ENCODE measurements at places on chromosomes 11 and 22. TPM values are rescaled to one million over a fixed set of nuclear protein-coding genes. Genes with fewer than 3 reads are reported as not detected.

OR51B5 gene
- total RNA-seq, result 0.37 TPM

JAML gene
- total RNA-seq, result 12.9 TPM

HORMAD2 gene
- not detected for total RNA-seq

UBQLNL gene
- 0.69 TPM for total RNA-seq

ART5 gene
- total RNA-seq, result 0.17 TPM

CCND1 gene
- total RNA-seq, result 181 TPM

VPREB3 gene
- total RNA-seq, result not detected

PHLDA2 gene
- 38.7 TPM for total RNA-seq

PNPLA5 gene
- not detected for total RNA-seq

IRAG1 gene
- 112 TPM for total RNA-seq

CDON gene
- total RNA-seq, result 25.8 TPM

RAB38 gene
- 5.9 TPM for total RNA-seq

NCAPD3 gene
- total RNA-seq, result 14.7 TPM

OR52H1 gene
- total RNA-seq, result not detected

ACAD8 gene
- 29.7 TPM for total RNA-seq

OSM gene
- total RNA-seq, result 4.7 TPM

KRTAP5-7 gene
- total RNA-seq, result not detected

EXT2 gene
- 61.3 TPM for total RNA-seq

CD3D gene
- total RNA-seq, result 12.4 TPM

RASL10A gene
- 1.7 TPM for total RNA-seq

DUSP18 gene
- 24.2 TPM for total RNA-seq

UPB1 gene
- total RNA-seq, result 0.83 TPM

MCM5 gene
- total RNA-seq, result 25.4 TPM

LDHAL6A gene
- not detected for total RNA-seq

MS4A6A gene
- 95.1 TPM for total RNA-seq

MYBPC3 gene
- total RNA-seq, result not detected

ZNF214 gene
- total RNA-seq, result 4.1 TPM

MMP10 gene
- total RNA-seq, result not detected

LINC01488 gene
- total RNA-seq, result not detected

MUC2 gene
- total RNA-seq, result 0.26 TPM

CD3G gene
- 3.0 TPM for total RNA-seq

CCDC89 gene
- total RNA-seq, result 2.6 TPM

BTBD10 gene
- total RNA-seq, result 24.6 TPM

GDPD4 gene
- not detected for total RNA-seq

SLC22A9 gene
- total RNA-seq, result 0.72 TPM

SPTBN2 gene
- total RNA-seq, result 18.2 TPM

ROM1 gene
- 9.9 TPM for total RNA-seq

PDE2A gene
- total RNA-seq, result 23.7 TPM

FOXRED2 gene
- total RNA-seq, result 11.3 TPM

LRRC74B gene
- not detected for total RNA-seq

IL17REL gene
- 0.06 TPM for total RNA-seq

GGTLC2 gene
- total RNA-seq, result not detected

CRYBA4 gene
- total RNA-seq, result not detected

DTX4 gene
- 63.6 TPM for total RNA-seq

MS4A2 gene
- 11.2 TPM for total RNA-seq

NF2 gene
- 36.2 TPM for total RNA-seq

LMO2 gene
- 26.8 TPM for total RNA-seq

CEND1 gene
- total RNA-seq, result 0.49 TPM

KRTAP5-10 gene
- total RNA-seq, result not detected

DDTL gene
- 3.0 TPM for total RNA-seq

EIF4ENIF1 gene
- total RNA-seq, result 24.5 TPM

IFITM10 gene
- total RNA-seq, result 13.9 TPM

NOL12 gene
- total RNA-seq, result 27.1 TPM

Data from mucosa of gallbladder (tissue), 1 donor.